ENCODE measurements at places on chromosomes 16 and 17.

GRCh38 chr16:19868421-19868820, 16.2 kb downstream of the GPRC5B start:
- no peak for DNase-seq

- peak; percentile 55 for DNase-seq
Observed at GRCh38 chr17:82106688-82107305, 8.8 kb upstream of the FASN start.

DNA sequence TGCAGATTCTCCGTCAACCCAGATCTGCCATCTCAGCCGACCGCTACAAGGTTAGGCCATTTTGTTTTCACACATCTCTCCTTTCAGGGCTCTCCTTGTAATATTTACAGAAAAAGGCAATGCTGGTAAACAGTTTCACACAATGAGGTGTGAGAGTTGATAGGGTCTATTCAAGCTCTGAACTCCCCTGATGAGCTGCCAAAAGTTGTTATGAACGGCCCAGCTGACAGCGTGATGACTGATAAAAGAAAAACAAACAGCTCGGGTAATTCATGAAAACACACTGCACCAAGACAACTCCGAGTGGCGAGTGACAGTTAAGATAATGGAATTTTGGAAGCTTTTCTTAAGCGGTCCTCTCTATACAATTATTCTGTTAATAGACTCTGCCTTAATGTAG, 68.1 kb upstream of the IRX5 start:
- DNase-seq: no peak

DNA sequence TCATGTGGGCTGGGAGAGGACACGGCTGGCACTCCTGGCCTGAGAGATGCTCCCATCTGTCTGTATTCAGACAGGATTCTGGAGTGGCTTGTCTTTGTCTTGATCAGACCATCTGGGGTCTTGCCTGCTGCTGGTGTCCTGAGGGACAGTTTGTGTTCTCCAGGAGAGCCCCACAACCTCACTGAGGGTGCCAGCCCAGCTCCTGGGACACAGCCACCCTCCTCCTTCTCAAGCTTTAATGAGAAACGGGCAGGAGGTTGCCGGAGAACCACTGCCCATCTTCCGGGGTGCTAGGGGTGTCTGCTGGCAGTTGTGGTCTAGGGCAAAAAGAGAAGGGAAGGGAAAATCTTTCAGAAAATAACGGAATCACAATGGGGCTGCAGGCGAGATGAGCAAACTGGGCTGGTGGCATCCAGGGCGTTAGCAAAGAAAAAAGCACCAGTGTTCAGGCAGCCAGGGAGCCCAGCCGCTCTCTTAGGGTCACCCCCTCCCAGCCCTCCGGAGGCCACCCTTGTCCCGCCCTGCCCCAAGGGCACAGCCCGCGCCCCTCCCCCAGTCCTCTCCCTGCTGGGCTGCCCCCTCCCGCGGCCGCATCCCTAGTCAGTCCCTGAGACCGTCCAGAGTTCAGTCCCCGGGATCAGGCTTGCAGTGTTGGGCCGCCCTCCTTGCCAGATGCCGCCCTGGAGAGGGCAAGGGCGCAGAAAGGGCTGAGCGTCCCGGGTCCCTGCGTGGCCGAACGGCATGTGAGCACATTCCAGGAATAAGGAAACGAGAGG, 824.7 kb downstream of the KCNJ18 start:
- no peak for DNase-seq

DNA sequence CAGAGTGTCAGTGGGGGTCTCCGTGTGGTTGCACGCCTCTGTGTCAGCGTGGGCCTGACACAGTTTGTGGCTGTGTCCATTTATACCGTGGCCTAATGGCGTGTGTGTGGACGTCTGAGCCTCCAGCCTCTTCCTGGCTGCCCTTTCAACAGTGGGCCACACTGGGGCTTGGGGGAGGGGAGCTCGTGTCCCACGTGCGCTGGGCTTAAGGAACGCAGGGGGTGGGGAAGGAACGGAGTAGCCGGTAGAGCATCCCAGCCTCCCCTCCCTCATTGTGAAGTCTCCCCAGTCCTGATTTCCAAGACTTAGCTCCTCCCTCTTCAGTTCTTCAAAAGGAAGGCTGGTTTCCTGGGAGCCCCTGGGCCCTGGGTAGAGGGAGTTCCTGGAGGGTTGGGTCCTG, 9.5 kb upstream of the HES7 start:
- DNase-seq: no peak

DNA sequence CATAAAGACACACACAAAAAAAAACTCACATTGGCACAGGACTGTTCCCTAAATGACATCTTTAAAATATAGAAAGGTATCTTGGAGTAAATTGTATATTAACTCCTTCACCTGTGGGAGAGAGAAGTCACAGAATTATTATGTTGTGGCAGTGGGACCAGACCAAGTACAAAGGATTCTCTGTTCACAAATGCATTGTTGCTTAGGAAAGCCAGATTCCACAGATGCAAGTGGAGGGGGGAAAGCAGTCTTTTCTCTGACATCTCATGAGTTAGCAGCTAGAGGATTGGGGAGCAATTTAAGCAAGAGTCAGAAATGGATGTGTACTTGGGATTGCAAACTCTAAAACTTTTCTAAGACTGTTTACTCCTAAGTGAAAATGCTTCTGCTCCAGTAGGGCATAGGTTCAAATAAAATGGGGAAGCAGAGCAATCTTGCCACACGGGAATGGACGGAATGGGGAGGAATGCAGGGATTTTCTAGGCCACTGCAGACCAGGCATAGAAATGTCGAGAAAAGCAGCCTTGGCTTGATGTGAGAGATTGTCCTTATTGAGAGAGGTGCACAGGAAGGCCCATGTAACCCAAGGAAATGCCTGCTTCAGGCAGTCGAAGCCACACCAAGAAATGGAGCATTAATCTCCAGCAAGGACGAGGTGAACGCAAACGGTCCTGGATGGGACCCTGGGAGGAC, 4.1 kb upstream of the PMP22 start:
- DNase-seq: no peak

GRCh38 chr17:66968916-66969315, 4.4 kb downstream of the CACNG4 start:
- DNase-seq: no peak

GRCh38 chr16:10675216-10675615, 19.5 kb downstream of the TEKT5 start:
- DNase-seq: no peak

- DNase-seq: no peak
Observed at GRCh38 chr17:7846063-7846735, 8.7 kb upstream of the TMEM88 start.

DNA sequence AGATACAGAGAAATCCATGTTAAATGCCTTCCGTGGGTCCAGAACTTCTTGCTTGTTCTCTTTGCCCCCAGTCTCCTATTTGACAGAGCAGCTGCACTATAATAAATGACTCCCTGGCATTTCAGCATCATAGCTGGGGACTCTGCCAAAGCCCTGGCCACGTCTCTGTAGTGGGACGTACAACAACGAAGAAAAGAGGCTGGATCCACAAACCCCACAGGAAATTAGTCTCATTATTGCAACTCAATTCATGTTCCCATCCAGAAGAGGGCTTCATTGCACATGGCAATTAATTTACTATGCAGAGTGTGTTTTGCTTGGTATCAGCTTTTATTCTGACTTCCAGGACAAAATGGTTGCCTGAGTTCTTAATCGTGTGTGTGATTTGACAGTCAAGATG, 121.3 kb downstream of the CDH13 start:
- DNase-seq: no peak

GRCh38 chr17:27390540-27390939, 65.7 kb upstream of the KSR1 start:
- DNase-seq: no peak

GRCh38 chr17:78898947-78899346, 4.1 kb downstream of the CEP295NL start:
- no peak for DNase-seq

DNA sequence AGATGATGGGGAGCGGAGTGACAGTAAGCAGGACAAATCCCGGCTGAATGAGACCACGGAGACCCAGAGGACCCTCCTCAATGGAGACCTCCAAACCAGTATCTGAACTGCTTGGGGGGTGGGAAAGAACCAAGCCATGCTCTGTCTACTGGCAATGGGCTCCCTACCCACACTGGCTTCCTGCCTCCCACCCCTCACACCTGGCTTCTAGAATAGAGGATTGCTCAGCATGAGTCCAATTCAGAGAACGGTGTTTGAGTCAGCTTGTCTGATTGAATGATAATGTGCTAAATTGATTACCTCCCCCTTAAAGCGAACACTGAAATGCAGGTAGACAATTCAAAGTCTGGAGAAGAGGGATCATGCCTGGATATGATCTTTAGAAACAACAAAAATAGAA, 5.5 kb downstream of the SSTR2 start:
- no peak for DNase-seq

DNA sequence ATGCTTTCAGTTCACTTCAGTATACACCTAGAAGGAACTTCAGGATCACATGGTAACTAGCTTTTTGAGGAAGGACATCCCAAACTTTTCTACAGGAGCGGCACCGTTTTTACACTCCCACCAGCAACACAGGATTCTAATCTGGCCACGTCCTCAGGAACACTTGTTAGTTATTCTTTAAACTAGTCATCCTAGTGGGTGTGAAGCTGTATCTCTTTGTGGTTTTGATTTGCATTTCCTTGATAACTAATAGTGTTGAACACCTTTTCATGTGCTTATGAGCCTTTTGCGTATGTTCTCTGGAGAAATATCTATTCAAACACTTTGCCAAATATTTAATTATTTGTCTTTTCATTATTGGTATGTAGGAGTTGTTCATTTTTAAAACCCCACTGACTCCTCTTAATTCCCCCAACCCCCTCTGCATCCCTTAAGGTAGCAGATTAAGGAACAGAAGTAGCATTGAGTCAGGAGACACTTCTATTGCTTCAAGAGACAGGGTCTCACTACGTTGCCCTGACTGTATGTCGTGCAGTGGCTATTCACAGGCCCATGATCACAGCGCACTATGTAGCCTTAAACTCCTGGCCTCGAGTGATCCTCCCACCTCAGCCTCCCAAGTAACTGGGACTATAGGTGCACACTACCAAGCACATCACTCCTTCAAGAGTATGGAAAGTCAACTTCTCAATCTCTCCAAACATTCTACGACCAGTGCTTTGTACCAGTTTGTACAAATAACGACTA, 25.4 kb downstream of the YWHAE start:
- no peak for DNase-seq

GRCh38 chr17:63035271-63035670, 69.2 kb downstream of the TANC2 start:
- no peak for DNase-seq

DNA sequence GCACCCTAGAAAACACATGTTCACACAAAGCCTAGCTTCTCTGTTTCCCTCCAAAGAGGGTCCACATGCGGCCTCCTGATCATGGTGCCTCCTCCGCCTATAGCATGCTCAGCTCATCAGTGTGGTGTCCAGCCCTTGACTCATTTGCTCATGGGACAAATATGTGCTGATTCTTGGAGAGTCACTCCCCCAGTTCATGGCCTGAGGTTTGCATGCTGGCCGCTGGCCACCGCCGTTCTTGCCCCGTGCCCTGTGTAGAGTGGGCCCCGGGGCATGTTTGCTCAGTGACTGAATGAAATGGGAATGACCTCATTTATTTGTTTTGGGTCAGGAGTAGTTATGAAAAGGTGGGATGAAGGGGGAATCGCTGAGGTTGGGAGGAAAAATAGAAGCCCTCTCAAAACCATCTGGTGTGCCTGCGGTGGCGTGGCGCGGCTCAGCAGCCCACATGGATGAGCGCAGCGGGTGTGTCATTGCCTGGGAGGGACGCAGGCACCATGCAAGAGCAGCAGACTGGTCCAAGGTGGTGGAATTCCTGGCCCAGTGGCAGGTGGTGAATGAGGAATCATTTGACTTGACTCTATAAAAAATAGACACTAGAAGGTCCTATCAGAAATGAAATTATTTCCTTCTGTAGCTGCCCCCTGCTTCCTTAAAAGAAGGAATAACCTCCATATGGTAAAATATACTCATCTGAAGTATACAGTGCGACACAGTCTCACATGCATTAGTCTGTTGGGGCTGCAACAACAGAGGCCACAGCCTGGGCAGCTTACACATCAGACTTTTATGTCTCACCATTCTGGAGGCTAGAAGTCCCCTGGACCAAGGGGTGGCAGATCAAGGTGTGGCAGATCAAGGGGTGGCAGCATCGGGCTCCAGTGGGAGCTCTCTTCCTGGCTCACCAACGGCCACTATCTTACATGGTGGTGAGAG, 31.7 kb downstream of the CRISPLD2 start:
- DNase-seq: no peak

GRCh38 chr17:57433452-57433851, 177.1 kb downstream of the MSI2 start:
- DNase-seq: no peak

DNA sequence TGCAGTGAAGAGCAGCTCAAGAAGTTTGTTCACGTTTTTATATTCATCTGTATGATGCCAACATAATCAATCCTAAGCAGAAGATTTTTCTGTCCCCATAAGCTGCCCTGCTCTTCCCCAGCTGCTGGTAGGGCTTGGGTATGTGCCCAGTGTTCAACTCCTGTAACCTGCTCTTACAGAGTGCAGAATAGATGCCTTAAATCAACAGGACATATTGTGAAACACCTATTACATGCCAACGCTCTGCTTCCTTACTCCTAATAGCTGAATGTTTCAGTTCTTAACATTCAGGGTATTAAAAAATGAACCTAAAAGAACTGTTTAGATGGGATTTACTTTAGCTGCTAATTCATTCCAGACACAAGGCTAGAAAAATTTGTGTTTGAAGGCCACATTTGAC, 190.9 kb downstream of the HS3ST3A1 start:
- no peak for DNase-seq

DNA sequence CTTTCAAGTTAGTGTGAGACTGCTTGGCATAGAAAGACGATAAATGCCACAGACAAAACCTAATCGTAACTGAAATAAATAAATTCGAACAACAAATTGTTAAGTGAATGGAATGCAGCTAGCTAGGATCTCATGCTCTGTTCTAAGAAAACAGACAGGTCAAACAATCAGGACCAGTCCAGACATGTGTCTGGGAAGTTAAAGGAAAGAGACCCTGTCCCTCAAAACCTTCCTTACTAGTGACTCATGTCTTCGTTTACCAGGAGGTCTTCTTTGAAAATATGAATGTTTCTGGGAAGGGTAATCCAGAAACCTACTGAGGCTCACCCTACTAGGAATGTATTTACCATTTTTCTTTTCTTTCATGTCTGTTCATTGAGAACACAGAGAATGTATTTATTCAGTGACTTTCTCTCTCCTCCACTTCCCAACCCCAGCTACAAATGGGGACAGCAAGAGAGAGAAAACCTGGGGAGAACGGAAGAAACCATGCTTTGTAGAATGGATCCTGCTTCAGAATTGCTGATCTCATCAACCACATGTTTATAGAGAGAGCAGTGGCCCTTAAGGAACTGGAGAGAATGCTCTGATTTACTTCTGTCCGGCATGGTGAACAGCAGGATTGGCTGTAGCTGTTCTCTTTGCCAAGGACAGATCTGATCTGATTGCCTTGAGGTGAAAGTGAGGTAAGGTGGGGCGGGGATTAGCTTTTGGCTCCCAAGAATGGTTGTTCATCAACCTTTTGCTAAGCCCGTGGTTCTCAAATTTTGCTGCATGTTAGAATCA, 39.4 kb upstream of the DHX8 start:
- no peak for DNase-seq

GRCh38 chr16:21656795-21657768, 4.7 kb upstream of the IGSF6 start:
- DNase-seq: no peak

- no peak for DNase-seq
Observed at GRCh38 chr16:17529982-17530760, 59.4 kb upstream of the XYLT1 start.

Data from right forelimb (tissue), 1 donor.